CD4-positive, alpha-beta T cell (primary cell): ENCODE measurements at places on chromosomes 13 and 19. TPM values are rescaled to one million over a fixed set of nuclear protein-coding genes. Genes with fewer than 3 reads are reported as not detected.

DNA sequence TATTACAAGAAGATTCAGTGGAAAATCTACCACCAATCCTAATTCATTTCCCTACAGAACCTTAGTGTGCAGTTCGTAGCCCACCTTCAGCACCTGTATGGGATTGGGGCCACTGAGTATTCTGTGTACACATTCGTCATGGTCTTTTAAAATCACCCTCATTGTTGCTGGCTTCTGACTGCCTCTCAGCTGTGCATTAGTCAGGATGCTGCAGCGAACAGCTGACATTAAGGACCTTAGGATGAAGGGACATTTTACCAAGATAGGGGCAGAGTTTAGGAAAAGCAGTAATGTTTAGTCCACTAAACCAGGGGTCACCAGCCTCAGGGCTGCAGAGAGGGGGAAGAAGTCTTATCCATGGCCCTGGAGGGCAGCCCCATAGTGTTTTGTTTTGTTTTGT lies 176.5 kb downstream of the COL4A1 start:
- no peak for DNase-seq
- H3K36me3 ChIP-seq = no peaks in the 10 kb centered on the region
- peaks cover 7% of the 10 kb centered on the region for H3K27me3 ChIP-seq
- no peak overlapping the region for H3K4me3 ChIP-seq
- no peaks in the 10 kb centered on the region for H3K4me1 ChIP-seq
- no peak overlapping the region for H3K27ac ChIP-seq

- no peaks in the 10 kb centered on the region for H3K27me3 ChIP-seq
- DNase-seq = no peak
- H3K4me1 ChIP-seq = no peaks in the 10 kb centered on the region
- H3K27ac ChIP-seq = no peak overlapping the region
Measured at GRCh38 chr13:45433381-45433790, 15.2 kb upstream of the SLC25A30 start.

DNA sequence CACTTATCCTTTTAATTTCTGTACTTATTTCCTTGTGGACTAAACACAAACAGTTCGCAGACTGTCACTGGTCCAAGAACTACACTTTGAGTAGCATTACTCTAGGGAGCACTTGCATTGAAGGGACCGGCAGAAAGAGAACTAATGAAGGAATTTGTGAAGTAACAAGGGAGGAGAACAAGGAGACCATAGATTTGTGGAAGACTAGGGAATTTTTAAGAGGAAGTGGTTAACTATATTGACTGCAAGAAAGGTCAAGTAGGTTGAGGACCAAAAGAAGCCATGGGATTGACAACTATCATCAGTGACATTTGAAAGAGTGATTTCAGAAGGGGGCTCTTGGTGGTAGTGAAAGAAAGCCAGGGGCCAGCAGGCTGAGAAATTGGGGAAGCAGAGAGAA lies 4.0 kb upstream of the RB1 start:
- H3K4me1 ChIP-seq = peaks cover 8% of the 10 kb centered on the region
- no peaks in the 10 kb centered on the region for H3K27me3 ChIP-seq
- no peaks in the 10 kb centered on the region for H3K36me3 ChIP-seq

- no peak overlapping the region for H3K27ac ChIP-seq
- H3K27me3 ChIP-seq = no peaks in the 10 kb centered on the region
- no peak overlapping the region for H3K4me3 ChIP-seq
- peaks cover 23% of the 10 kb centered on the region for H3K36me3 ChIP-seq
Measured at GRCh38 chr13:98506728-98507230, 70.1 kb downstream of the STK24 start.

- no peak overlapping the region for H3K4me3 ChIP-seq
- no peaks in the 10 kb centered on the region for H3K27me3 ChIP-seq
- no peaks in the 10 kb centered on the region for H3K4me1 ChIP-seq
- H3K27ac ChIP-seq = no peak overlapping the region
- H3K36me3 ChIP-seq = no peaks in the 10 kb centered on the region
- DNase-seq = no peak
Measured at GRCh38 chr13:49596221-49596620, 10.9 kb upstream of the RCBTB1 start.

GRCh38 chr19:49408816-49409440 lies 14.3 kb downstream of the PTH2 start:
- H3K4me3 ChIP-seq = peak overlapping the region; percentile 11
- peaks cover 72% of the 10 kb centered on the region for H3K4me1 ChIP-seq
- no peaks in the 10 kb centered on the region for H3K27me3 ChIP-seq
- H3K27ac ChIP-seq = peak overlapping the region; percentile 17

DNA sequence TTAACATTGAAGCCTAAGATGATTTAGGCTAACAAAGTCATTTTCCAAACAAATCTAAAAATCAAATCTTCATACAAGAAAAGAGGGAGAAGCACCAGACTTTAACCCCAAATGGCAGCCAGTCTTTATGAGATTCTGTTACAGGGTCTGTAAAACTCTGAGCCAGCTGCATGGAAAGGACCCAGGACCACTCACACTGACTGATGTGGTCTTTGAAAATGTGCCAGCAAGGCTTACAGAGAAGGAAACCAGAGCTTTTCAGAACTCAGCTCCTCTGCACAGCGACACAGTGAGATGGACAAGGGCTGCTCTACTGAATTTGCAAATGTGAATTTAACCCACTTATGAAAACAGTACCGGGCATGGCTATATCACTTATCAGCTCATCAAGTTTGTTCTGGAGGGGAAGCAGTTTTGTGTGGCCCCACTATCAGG lies 98.8 kb upstream of the SERP2 start:
- peak overlapping the region; percentile 42 for H3K4me3 ChIP-seq
- no peaks in the 10 kb centered on the region for H3K27me3 ChIP-seq
- H3K4me1 ChIP-seq = peaks cover 24% of the 10 kb centered on the region
- no peaks in the 10 kb centered on the region for H3K36me3 ChIP-seq

- H3K4me3 ChIP-seq = no peak overlapping the region
- H3K27ac ChIP-seq = no peak overlapping the region
- H3K27me3 ChIP-seq = no peaks in the 10 kb centered on the region
- H3K36me3 ChIP-seq = no peaks in the 10 kb centered on the region
- DNase-seq = no peak
Measured at GRCh38 chr19:46573679-46574498, 27.2 kb upstream of the CALM3 start.

GRCh38 chr19:342801-343421 lies 1.7 kb downstream of the MIER2 start:
- H3K4me3 ChIP-seq = peak overlapping the region; percentile 59
- peaks cover 10% of the 10 kb centered on the region for H3K36me3 ChIP-seq
- no peak for DNase-seq
- peaks cover 46% of the 10 kb centered on the region for H3K4me1 ChIP-seq
- no peaks in the 10 kb centered on the region for H3K27me3 ChIP-seq
- no peak overlapping the region for H3K27ac ChIP-seq

DNA sequence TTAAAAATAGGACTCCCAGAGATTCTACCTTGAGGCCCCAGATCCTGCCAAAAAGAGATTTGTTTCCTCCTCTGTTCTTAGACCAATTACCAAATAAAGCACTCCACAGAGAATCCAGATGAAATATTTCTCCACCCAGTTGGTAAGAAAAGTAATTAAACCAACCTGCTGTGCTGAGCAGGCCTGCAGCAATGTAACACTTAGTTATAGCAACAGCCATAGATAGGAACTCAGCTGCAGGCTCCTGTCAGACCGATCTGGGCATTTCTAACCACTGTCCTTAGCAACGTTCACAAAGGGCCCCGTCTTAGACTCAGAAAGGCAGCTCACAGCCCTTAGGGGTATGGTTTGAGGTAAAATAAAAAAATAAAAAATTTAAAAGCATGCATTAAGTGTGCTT lies 271.1 kb downstream of the KCNRG start:
- no peak overlapping the region for H3K27ac ChIP-seq
- H3K4me3 ChIP-seq = no peak overlapping the region
- DNase-seq = no peak
- H3K27me3 ChIP-seq = no peaks in the 10 kb centered on the region
- peaks cover 3% of the 10 kb centered on the region for H3K4me1 ChIP-seq

DNA sequence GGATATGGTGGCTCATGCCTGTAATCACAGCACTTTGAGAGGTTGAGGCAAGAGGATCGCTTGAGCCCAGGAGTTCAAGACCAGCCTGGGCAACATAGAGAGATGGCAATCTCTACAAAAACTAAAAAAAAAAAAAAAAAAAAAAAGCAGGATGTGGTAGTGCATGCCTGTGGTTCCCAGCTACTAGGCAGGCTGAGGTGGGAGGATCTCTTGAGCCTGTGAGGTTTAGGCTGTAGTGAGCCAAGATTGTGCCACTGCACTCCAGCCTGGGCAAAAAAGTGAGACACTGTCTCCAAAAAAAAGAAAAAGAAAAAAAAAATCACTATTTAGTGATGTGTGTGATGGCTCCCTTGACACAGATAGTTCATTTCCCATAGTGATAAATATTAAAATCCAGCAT lies 365.0 kb upstream of the NBEA start:
- no peaks in the 10 kb centered on the region for H3K36me3 ChIP-seq
- no peak overlapping the region for H3K4me3 ChIP-seq
- no peaks in the 10 kb centered on the region for H3K4me1 ChIP-seq
- H3K27ac ChIP-seq = no peak overlapping the region
- H3K27me3 ChIP-seq = no peaks in the 10 kb centered on the region

MYPOP gene
- total RNA-seq = 4.1 TPM

CGB1 gene
- not detected for total RNA-seq

CGB3 gene
- not detected for total RNA-seq

DNA sequence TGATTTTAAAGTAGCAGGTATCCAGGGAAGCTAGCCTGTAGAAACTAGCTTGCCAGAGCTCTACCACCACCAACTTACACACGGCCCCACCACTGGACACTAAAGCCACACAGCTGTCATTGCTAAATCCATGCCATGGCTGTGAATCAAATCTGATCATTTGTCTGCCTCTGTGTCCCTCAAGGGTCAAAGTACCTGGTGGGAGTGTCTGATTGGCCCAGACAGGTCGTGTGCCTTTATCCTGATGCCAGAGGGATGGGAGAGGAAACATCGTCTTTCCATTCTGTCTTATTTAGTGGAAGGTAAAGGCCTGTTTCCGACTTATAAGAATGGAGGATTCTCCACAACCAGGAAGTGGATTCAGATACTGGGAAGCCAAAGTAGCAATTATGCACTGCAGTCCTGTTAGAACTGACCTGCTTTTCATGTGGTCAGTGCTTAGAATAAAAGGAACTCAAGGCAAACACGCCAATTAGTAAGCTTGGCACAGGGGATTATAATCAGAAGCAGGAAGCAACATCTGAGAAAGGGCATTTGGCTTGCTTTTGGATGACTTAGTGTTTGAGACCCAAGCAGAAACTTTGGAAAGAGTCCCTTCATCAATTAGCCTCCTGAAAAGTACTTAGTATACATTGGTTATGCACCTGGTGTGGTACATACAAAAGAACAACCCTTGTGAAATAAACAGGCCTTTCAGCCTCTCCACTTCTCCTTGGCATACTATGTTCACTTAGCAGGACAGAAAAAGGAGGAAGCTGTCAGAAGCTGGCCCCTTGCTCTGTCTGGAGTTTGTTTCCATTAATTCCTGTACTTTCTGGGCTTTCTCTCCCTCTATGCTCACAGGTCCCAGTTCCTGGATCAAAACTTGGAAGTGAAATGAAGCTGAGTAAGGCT lies 192.4 kb downstream of the NUFIP1 start:
- H3K4me3 ChIP-seq = no peak overlapping the region
- no peaks in the 10 kb centered on the region for H3K27me3 ChIP-seq
- DNase-seq = no peak
- no peaks in the 10 kb centered on the region for H3K36me3 ChIP-seq

ATP8B3 gene
- 3.2 TPM for total RNA-seq

PTPRH gene
- total RNA-seq = not detected
